ENCODE measurements at places on chromosomes 11 and 22.
A peak's percentile ranks its signal among the peaks of the same experiment; 100 is the strongest.

- no peak for DNase-seq
Measured at GRCh38 chr11:20093775-20094174, 66.5 kb downstream of the DBX1 start.

DNA sequence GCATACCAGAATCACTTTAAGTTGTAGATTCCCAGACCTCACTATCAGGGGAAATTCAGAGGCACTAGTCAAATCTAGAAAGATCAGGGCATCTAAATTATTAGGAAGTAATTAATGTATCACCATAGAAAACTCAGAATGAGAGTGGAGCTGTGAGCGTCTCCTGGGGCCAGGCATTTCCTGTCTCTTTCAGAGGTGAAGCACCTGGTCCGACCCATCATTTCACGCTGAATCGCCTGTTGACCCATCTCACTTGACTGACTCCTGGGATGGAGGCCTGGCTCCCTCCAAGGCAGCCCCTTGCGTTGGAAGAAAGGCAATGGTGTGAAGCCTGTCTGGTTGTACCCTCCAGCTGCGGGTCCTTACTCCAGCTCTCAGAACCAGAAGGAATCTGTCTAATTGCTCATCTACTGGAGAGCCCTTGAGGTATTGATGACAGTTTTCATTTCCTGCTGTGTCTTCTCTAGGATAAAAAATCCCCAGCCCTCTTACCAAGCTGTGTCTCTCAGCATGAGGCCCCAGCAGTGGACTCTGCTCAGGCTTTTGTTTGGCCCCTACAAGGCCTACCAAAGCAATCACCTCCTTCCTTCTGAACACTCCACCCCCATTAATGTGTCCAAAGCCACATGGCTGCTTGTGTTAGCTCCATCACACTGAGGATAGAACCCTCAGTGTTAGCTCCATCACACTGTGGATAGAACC lies 93.2 kb upstream of the SYT13 start:
- no peak for DNase-seq

DNA sequence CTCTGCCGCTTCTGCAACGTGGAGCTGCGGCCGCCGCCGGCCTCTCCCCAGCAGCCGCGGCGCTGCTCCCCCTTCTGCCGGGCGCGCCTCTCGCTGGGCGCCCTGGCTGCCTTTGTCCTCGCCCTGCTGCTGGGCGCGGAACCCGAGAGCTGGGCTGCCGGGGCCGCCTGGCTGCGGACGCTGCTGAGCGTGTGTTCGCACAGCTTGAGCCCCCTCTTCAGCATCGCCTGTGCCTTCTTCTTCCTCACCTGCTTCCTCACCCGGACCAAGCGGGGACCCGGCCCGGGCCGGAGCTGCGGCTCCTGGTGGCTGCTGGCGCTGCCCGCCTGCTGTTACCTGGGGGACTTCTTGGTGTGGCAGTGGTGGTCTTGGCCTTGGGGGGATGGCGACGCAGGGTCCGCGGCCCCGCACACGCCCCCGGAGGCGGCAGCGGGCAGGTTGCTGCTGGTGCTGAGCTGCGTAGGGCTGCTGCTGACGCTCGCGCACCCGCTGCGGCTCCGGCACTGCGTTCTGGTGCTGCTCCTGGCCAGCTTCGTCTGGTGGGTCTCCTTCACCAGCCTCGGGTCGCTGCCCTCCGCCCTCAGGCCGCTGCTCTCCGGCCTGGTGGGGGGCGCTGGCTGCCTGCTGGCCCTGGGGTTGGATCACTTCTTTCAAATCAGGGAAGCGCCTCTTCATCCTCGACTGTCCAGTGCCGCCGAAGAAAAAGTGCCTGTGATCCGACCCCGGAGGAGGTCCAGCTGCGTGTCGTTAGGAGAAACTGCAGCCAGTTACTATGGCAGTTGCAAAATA lies 816 bp downstream of the PDE3B start:
- DNase-seq, result peak; percentile 4

DNA sequence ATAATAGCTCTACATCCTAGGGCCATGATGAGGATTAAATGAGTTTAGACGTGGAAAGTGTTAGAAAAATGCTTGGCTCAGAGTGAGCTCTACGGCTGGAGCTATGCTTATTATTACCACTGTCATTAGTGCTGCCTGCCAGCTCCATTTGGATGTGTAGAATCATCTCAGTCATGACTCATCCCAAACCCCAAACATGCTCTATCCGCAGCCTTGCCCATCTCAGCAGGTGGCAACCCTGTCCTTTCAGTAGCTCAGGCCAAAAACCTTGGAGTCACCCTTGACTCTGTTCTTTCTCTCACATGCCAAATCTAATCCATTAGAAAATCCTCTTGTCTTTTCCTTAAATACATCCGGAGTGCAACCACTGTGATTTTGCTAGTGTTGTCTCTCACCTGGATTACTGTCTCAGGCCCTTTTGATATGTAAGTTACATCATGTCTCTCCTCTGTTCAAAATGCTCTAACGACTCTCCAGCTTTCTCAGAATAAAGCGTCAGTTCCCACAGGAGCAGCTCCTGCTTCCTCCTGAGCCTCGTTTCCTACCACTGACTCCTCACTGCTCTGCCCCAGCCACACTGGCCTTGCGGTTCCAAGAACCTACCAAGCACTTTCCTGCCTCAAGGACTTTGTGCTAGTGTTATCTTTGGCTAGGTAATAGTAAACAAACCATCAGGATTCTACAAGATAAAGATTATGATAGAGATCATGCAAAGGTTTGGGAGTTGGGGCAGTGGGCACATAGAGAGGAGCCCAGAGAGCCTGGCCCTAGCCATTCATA lies 10.5 kb upstream of the CHRM1 start:
- DNase-seq, result no peak

- DNase-seq, result no peak
Measured at GRCh38 chr11:72257570-72257969, 13.6 kb upstream of the PHOX2A start.

- no peak for DNase-seq
Measured at GRCh38 chr11:77424644-77425043, 49.2 kb downstream of the PAK1 start.

Data from HCEC 1CT (cell line).